Nucleus accumbens (tissue), 56 donors: ENCODE measurements at places on chromosomes 5 and 9.

- no peak for DNase-seq
Measured at GRCh38 chr9:8751406-8751930, 951.9 kb upstream of the DMAC1 start.

GRCh38 chr5:5046680-5047502 is 93.2 kb upstream of the ADAMTS16 start:
- DNase-seq, result no peak

- no peak for DNase-seq
Measured at GRCh38 chr5:7000310-7000709, 287.1 kb downstream of the TENT4A start.

DNA sequence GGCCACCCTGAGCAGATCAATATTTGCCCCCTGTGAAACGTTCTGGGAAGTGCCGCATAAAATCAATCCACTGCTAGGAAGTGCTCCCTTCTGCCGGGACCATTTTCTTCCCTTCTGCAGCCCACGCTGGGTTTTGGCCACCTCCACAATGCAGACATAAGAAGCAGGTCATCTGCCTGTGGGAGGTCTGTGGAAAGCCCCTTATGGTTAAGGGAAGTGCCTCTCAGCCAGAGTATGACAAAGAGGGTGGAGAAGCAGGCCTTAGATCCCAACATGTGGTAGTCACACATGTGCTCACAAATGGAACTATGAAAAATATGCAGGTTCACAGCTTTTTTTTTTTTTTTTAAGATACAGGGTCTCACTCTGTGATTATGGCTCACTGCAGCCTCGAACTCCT is 82.8 kb downstream of the SLC1A3 start:
- DNase-seq, result no peak

- no peak for DNase-seq
Measured at GRCh38 chr5:58974083-58974482, 391.2 kb downstream of the RAB3C start.

DNA sequence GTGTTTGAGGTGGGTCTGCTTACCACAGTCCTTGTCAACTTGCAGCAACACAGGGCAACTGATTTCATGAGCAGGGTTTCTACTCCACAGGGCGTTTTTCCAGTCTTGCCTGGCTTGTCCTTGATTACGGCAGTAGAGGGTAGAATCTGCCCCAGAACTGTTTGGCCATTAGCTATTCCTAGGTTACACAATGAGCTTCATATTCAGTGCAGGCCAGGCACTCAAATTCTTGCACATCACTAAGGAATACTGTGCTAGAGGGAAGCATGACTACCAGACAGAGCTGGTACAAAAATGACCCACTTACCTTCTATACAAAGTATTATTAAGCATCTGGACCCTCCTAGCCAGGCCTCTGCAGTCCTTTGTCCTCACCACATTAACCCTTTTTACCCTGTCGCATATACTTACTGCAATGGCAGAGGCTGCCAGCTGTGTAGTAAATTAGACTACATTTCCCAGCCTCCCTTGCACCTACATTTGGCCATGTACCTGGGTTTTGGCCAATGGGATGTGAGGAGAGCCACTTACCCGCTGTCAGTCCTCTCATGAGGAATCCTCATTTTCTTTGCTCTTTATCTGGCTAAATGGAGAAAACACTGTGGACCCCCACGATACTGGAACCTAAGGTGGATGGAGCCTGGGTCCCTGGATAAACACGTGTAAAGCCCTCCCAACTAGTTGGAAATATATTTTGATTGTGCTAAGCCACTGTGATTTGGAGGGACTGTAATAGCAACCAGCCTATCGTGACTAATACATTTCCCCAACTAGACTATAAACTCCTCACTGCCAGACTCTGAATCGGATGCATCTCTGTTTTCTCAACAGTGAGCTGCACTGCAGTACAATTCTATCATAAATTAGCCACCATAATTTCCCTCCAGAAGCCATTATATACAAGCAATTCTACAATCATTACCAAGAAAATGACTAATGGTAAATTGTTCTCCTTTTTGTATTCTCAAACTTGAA is 218.7 kb downstream of the GLIS3 start:
- no peak for DNase-seq

GRCh38 chr9:115964710-115965347 is 188.8 kb upstream of the PAPPA start:
- DNase-seq, result no peak

- no peak for DNase-seq
Measured at GRCh38 chr9:13845460-13845859, 468.5 kb downstream of the NFIB start.

DNA sequence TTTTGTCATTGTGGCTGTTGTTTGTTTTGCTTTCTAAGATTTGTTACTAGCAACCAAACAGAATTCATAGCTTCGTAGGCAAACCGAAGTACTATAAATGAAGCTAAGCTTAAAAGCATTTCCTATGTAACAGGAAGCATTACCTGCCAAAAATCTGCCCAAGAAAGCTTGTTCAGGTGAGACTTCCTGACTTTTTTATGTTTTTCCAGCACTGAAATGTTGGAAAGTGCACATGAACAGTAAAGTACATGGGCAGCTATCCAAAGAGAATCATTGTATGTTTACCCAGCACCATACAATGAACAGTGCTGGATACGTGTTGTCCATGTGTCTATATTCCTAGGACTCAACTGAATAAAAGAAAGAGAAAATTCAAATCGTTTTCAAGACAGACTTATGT is 247.1 kb downstream of the NFIB start:
- no peak for DNase-seq
